ENCODE measurements at places on chromosomes 13 and 19.

GRCh38 chr19:34135821-34136611, 36.3 kb upstream of the LSM14A start:
- DNase-seq = no peak

DNA sequence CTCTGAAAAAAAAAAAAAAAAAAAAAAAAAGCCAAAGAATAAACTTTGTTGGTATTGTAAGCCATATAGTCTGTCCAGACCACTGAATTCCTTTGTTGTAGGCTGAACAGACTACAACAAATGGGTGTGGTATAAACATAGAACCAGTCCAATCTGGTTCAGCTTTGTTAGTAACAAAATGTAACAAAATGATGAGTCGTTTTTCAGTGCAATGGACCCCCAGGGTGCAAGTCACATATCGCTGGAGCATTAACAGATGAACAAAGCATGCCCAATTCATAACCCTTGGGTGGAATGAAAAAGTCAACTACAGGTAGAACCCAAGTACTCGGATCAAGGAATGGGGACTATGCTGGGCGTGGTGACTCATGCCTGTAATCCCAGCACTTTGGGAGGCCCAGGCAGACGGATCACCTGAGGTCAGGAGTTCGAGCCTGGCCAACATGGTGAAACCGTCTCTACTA, 13.6 kb upstream of the FCHO1 start:
- DNase-seq = no peak

DNA sequence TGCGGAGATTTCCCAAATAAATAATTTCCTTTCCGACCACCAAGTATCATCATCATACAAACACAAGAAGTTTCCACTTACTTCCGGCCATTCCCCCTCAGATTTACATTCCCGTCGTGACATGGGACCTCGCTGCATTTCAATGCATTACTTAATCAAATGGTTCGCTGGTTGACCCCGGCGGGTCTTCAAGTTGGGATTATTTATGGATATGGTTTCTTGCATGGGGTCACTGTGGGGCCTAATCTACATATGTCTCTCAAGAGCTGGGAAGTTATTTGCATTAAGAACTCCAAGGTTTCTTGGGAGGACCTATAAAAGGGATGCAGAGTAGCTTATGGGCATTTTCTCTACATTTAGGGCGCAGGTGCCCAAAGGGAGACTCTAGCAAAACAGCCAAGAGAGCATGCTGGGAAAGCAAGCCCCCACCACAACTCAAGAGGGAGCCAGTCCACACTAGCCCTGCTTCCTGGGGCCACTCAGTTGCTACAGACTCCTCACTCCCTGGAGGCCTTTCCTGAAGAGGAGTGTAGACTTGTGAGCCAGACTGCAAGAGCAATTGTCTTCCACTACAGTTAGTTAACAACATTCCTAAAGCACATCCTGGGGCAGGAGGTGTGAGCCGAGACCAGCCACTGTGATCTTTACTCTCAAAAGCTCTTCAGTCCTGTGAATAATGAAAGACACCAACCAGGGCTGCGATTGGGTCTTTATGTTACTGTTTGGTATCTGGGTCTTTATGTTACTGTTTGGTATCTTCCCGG, 125.3 kb downstream of the KATNAL1 start:
- no peak for DNase-seq

- DNase-seq = no peak
Measured at GRCh38 chr13:33289966-33290365, 4.4 kb upstream of the STARD13 start.

DNA sequence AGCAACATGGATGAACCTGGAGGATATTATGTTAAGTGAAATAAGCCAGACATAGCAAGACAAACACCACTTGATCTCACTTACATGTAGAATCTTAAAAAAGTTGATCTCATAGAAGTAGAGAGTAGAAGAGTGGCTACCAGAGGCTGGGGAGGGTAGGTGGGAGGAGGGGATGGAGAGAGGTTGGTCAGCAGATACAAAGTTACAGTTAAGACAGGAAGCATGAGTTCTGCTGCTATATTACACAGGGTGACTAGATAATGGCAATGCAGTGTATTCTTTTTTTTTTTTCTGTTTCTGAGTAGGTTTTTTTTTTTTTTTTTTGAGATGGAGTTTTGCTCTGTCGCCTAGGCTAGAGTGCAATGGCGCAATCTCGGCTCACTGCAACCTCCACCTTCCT, 15.2 kb upstream of the THSD1 start:
- no peak for DNase-seq

GRCh38 chr13:104683789-104684188, 1617.6 kb upstream of the SLC10A2 start:
- DNase-seq = no peak

GRCh38 chr19:17490411-17490810, 20.1 kb downstream of the SLC27A1 start:
- DNase-seq = no peak

DNA sequence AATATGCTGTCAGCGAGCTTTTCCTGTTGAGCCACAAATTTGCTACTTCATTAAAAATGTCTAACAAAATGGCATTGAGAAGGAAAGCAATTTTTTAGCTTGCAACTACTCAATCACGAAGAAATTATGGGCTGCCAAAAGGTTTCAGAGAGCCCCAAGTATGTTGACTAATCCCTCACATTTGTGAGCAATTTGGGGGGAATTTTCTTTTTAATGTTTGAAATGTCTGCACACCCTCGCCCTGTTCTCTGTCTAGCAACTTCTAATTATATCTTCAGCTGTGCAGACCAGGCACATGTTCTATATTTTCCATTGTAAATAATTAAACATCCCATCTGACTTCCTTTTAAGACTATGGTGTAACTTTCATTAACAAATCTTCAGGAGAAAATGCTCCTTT, 192.9 kb downstream of the DCT start:
- no peak for DNase-seq

DNA sequence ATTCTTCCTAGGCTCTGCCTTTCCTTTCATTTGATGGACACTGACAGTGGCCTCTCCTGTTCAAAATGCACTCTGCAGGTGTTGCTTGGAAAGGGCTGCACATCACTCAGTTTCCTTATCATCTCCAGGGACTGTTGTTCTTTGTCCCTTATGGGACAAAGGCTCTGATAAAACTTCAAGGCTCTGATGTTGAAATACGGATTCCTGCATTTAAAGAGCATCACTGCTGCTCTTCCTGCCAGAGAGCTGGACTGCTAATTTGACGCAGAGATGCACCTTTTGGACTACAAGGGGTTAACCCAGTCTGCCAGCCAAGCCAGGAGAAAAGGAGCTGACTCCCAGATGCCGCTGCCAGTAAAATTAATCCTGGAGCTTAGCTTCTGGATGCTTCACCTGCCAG, 952.1 kb downstream of the DIAPH3 start:
- no peak for DNase-seq

DNA sequence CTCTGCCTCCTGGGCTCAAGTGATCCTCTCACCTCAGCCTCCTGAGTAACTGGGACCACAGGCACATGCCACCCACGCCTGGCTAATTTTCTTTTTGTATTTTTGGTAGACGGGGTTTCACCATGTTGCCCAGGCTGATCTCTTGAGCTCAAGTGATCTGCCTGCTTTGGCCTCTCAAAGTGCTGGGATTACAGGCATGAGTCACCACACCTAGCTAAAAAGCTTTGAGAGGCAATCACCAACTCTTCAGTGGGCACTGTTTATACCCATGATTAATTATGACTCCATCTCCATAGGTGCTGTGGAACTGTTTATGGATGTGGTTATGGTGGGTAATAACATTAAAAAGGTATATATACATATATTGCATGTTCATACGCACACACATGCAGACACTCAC, 7.5 kb upstream of the RBM26 start:
- DNase-seq = no peak

GRCh38 chr13:48504606-48505005, 28.3 kb downstream of the RCBTB2 start:
- no peak for DNase-seq

All from NCI-H2029 treated with DMSO at 0.1 percent for 48 hours (cell line).